ENCODE measurements at places on chromosomes 6 and 20.

GRCh38 chr20:46999801-47000465 is 105.3 kb downstream of the EYA2 start:
- DNase-seq: no peak

GRCh38 chr20:40503119-40503518 is 185.9 kb downstream of the MAFB start:
- no peak for DNase-seq

DNA sequence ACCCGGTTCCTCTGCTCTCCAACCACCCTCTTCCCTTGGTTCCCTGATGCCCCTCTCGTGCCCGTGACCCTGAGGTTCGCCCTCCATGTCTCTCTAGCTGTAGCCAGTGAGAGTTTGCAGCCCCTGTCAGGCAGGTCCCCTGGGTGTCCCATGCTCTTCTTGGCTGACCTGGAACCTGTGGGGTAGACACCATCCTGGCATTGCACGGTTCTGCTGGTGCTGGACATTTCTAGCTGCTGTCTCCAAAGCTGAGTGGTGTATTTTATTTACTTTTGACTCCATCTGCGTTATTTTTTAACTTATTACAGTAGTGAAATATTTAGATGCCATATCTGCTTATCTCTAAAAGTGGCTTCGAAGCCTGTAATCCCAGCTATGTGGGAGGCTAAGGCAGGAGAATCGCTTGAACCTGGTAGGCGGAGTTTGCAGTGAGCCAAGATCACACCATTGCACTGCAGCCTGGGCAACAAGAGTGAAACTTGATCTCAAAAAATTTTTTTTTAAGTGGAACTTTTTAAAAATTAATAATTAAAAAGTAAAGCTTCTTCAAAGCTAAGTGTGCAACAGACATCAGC is 12.5 kb downstream of the ENTPD6 start:
- DNase-seq: no peak

DNA sequence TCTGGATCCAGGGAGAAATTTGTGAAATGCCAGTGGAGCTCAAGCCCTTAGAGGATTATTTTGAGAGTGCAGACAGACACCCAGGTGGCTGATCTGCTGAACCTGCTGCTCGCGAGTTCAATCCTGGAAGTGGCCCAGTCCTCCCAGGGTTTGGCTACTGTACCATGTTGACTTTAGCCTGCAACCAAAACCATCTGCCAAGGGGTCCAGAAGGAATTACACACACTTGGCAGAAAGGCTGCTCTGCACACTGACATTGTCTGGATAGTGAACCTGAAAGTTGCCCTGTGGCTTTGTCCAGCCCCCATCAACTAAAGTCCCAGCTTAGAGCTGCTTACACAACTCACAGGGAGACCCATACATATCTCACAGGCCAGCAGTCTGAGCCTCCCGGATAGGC is 21.6 kb upstream of the PI3 start:
- DNase-seq: no peak

GRCh38 chr20:45670139-45670538 is at the start of gene WFDC11:
TSS of gene WFDC11 (minus strand) at chr20:45670239. CDS start at chr20:45650600, 19,639 bp downstream.
- no peak for DNase-seq

GRCh38 chr20:62875419-62876361 is 14.1 kb upstream of the TCFL5 start:
- DNase-seq: no peak

DNA sequence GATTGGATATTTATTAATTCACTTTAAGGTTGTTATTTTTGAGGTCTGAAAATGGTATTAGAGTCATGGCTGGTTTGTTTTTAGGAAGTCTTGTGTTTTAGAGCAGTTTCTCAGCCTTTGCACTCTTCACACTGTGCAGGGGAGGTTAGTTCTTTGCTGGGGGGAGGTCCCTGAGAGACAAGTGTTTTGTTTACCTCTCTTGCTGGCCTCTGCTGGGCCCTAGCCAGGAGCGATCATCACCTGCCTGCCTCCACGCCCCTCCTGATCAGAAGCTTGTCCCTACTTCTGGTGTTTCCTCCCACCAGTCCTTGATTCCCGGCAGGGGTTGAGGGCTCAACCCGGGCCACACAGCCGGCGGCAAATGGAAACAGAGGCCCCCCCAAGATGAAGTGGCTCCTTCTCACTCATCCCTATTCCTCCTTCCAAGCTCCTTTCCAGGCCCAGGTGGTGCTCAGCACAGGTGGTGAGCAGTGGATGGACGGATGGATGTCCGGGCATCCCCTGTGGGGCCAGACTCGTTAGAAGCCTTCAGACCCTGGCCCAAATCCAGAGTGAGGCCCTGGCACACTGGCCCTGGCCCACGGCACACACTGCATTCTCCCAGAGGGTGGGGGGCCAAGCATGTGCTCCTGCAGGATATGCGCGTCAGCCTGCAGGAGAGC is 51.3 kb downstream of the GRM4 start:
- DNase-seq: no peak

- DNase-seq: no peak
Measured at GRCh38 chr6:142071981-142072380, 60.7 kb upstream of the GJE1 start.

DNA sequence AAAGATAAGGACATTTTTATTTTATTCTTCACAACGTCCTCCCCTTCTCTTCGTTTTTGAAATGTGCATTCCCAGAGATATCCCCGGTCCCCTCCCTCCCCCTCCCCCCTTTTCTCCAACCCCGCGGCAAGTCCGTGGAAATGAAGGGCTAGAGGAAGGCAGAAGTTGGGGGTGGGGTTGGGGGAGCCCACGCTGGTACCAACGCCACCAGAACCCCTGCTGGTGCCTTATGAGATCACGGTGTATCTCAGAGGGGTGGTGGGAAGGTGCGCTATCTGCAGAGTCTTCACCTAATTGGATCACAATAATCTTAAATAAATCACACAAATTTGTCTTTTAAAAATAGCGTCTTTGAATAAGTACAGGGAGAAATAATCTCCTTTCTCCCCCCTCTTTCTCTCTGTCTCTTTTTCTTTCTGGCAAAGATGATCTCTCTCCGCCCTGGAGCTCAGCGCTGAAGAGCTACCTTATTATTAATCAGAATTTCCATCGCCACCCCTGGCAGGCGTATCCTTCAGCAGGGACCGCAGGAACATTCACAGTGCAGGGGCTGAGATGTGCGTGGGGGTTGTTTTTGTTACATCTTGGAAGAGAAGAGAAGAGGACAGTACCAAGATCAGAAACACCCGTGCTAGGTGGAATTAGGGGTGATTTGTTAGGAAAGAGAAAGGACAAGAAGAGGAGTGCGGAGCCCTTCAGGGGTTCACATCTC is 915 bp downstream of the CLVS2 start:
- no peak for DNase-seq

GRCh38 chr20:22931653-22932608 is 103.2 kb upstream of the SSTR4 start:
- no peak for DNase-seq

Data from non-pigmented ciliary epithelial cell (primary cell).